ENCODE measurements at places on chromosomes 5 and 9.

- DNase-seq: no peak
These were observed 348.8 kb downstream of the SH3GL2 start for GRCh38 chr9:17927616-17928015.

GRCh38 chr5:76490960-76491359 lies 87.9 kb downstream of the IQGAP2 start:
- DNase-seq: no peak

DNA sequence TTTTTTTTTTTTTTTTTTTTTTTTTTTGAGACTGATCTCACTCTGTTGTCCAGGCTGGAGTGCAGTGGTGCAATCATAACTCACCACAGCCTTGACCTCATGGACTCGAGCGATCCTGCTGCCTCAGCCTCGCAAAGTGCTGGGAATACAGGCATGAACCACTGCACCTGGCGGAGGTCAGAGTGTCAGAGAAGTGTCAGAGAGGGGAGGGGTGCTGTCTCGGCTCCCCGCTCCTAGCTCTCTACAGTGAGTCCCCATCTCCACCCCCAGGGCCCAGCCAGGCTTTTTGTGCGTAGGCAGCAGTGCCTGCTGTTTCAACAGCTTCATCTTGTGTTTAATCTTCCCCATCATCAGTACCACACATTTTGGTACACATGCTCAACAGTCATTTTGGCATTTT lies 38.3 kb downstream of the SAR1B start:
- no peak for DNase-seq

DNA sequence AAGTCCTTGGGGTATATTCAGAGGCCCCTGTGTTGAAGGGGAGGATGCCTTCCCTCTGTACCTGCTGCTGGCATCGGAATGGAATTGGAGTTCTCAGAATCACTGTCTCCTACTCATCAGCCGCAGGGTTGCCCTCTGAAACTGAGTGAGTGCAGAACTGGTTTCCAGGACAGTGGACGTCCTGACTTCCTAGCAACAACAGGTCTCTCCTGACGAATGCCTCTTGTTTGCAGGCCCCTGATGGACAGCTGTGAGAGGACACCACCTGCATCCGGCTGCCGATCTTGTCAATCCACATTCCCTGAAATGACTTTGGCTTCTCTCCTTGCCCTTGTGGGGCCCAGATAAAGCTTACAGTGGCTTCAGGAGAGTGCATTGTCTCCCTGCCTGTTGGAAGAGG lies 274.5 kb downstream of the NSG2 start:
- no peak for DNase-seq

- no peak for DNase-seq
These were observed 698 bp downstream of the NFX1 start for GRCh38 chr9:33291031-33291397.

DNA sequence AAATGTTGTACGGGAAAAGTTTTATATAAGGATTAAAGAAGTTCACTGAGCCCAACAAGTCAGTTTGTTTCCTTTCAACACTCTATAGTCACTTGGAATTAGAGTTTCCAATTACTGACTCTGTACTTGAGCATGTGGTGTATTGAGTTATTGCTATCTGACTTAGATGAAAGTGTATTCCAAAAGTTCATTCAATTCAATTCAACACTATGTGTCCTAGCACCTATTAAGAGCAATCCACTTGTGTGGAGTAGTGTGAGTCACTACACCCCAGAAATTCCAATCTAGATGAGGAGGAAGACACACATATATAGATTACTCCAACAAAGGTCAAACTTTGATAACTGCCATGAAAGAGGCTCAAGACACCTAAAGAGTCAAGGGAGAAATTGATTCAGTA lies 98.2 kb upstream of the SLCO6A1 start:
- DNase-seq: no peak

- no peak for DNase-seq
These were observed 187.1 kb downstream of the FSTL4 start for GRCh38 chr5:133425222-133425621.

All from nephron progenitor cell (in vitro differentiated cells).